ENCODE measurements at places on chromosomes 13 and 19.
A peak's percentile ranks its signal among the peaks of the same experiment; 100 is the strongest.

GRCh38 chr13:98766697-98767096 lies 14.2 kb upstream of the SLC15A1 start:
- DNase-seq = no peak

DNA sequence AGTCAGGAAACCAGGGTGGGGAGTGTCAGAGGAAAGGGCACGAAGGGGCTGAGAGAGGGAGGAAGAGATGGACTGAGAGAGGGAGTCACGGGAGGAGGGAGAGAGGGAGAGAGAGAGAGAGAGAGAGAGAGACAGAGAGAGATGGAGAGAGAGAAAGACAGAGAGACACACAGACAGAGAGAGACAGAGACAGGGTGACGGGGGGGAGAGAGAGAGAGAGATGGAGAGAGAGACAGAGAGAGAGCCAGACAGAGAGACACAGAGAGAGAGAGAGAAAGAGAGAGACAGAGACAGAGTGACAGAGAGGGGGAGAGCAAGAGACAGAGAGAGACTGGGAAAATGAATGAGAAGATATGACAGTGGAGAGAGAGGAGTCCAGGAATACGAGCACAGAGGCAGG lies 494 bp upstream of the KLK14 start:
- no peak for DNase-seq

DNA sequence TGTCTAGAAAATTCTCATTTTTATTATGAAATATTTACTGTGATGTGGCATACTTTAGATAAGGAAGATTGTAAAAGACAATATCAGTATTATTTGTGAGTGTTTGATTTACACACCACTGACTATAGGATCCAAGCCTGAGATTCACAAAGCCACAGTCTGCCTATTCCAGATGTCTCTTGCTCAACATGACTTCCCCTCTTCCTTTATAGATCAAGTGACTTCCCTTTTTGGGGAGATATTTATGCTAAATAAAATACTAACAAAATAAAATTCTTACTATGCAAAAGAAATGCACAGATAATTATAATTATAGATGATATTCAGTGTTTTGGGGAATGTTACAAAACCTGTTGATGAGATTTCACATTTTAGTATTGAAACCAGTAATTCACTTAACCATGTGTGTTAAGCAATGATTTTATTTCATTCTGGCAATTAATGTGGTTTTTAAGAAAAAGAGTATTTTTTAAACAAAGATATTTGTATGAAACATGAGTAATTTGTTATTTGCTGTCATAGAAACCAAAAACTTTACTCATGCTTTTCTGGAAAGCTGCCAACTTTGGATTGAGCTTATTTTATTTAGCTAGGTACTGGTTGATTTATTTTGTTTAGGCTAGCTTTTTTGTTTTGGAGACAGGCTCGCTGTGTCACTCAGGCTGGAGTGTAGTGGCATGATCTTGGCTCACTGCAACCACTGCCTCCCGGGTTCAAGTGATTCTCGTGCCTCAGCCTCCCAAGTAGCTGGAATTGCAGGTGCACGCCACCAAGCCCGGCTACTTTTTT lies 13.7 kb upstream of the GPR183 start:
- peak; percentile 52 for DNase-seq

- DNase-seq = no peak
Observed at GRCh38 chr19:33797802-33798671, 1.4 kb downstream of the KCTD15 start.

- no peak for DNase-seq
Observed at GRCh38 chr19:46492841-46493235, 2.8 kb downstream of the PNMA8B start.
